ENCODE measurements at places on chromosomes 7 and 10. TPM values are rescaled to one million over a fixed set of nuclear protein-coding genes. Genes with fewer than 3 reads are reported as not detected.

DNA sequence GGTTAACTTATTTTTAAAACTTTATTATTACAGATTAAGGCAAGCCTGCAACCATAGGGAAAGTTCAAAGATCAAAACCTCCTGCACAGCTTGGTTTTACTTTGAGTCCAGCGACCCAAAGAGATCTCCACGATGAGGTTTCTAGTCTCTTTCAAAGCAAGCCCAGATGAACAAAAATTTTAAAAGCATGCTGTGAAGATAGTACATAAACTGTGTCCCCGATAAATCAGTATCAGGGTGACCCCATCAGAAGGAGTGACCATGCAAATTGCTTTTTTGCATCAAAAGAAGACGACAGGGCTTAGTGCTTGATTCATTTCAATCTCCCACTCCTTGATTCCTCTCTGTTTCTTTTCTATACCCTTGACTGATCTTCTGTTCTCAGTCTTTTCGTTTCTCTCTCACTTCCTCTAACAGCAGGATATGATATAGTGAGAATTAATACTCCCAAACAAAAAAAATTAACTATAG is 16.0 kb upstream of the DNTT start:
- H3K4me3 ChIP-seq, result peak overlapping the region; percentile 3
- peaks cover 40% of the 10 kb centered on the region for H3K4me1 ChIP-seq
- H3K27me3 ChIP-seq, result no peaks in the 10 kb centered on the region
- no peak for DNase-seq
- no peak overlapping the region for H3K27ac ChIP-seq
- H3K36me3 ChIP-seq, result no peaks in the 10 kb centered on the region

Gene TMEM236
- total RNA-seq, result 0.06 TPM

Gene TMEM184A
- total RNA-seq, result 15.1 TPM

Gene ZNHIT1
- total RNA-seq, result 116 TPM

Gene ADARB2
- total RNA-seq, result 0.68 TPM

Gene SLC16A12
- 0.35 TPM for total RNA-seq
